ENCODE measurements at places on chromosomes 1 and 21.

- no peak for DNase-seq
Observed at GRCh38 chr1:221016751-221017150, 137.5 kb downstream of the HLX start.

DNA sequence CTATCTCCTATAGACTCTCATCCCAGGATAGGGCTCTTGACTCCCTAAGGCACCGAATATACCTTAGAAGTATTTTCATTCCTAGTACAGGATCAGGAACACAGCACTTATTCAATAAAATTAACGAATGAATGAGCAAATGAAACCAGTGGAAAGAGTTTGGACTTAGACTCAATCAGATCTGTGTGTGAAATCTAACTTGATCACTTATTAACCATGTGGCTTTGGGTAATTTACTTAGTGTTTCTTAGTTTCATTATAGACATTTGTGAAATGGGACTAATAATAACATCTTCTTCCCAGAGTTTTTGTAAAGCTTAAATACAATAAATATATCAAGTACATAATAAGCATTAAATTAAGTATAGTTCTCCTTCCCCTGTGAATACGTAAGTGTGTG, 230.1 kb downstream of the ADGRL2 start:
- DNase-seq = no peak

GRCh38 chr1:81493102-81493869, 307.4 kb upstream of the ADGRL2 start:
- DNase-seq = no peak

GRCh38 chr1:173187671-173188237, 19.4 kb downstream of the TNFSF4 start:
- no peak for DNase-seq

GRCh38 chr1:232868793-232869491, 63.7 kb downstream of the MAP10 start:
- DNase-seq = peak; percentile 81

DNA sequence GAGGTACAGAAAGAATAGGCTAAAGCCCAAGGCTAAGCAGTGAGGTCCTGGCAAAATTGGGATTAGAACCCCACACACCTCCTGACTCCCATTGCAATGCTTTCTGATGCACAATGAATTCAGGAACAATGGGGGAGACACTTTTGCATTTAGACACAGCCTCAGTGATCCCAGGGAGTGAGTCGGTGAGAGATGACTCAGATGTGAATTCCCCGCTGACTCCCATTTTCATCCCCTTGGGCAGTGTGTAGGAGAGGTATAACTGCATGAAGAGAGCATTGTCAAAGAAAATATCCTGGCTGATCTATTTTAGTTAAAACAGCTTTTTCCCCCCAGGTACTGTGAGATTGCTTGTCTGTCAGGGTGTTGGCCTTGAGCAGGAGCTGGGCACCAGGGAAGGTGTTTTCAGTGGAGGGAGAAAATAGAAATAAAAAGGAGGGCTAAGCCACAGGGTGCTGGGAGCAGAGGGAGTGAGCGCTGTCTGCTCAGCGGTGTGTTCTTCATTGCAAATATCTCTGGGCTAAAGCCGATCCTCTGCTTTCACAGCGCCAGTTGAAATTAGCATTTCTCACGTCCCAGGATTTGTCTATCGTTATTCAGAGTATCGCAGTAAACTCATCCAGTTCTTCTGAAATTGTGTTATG, 247.7 kb upstream of the PTBP2 start:
- no peak for DNase-seq

DNA sequence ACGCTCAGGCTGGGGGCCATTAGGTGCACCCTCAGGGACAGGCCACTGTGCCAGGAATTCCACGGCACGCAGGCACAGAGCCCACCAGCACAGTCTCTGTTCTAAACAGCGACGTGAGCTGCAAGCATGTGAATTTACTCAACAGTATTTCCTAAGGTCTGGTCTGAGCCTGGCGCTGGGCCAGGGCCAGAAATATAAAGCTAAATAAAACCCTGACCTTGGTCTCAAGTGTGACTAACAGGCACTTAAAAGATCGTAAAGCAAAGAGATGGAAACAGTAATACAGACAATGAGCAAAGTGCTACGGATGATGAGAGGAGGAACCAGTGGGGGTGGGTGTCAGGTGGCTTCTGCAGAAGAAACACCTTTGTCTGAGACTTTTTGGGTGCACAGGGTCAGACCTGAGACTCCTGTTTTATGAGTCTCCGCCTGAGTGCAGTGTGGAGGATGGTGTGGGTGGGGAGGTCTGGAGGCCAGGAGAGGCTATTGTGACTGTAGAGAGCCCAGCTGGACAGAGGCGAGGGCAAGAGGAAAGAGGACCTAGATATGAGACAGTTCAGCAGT, 53.4 kb upstream of the EDN2 start:
- DNase-seq = peak; percentile 100

DNA sequence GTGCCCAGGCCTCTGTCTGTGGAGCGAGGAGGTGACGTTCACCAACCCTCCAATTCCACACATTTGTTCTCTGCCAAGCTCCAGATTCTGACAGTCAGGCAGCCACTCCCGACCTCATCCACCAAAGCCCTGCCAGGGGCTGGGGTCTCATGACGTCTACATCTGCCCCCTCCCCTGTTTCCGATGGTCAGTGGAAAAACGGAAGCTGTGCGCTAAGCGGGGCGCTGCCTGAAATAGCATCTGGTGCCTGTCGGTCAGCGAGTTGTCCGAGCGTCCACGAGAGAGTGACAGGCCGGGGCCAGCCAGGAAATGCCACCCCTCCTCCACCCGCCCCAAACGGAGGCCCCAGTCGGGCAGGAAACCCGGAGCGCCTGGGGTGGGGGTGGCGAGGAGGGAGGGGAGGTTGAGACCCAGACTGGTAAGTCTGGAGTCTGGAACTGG, 3.2 kb upstream of the TAL1 start:
- DNase-seq = no peak

- DNase-seq = no peak
Observed at GRCh38 chr1:185894791-185895190, 160.6 kb downstream of the HMCN1 start.
